ENCODE measurements at places on chromosomes 1 and 21.

- DNase-seq = peak; percentile 38
Measured at GRCh38 chr1:35111106-35111505, 31.9 kb downstream of the ZMYM1 start.

GRCh38 chr1:98651116-98651632 is 10.3 kb upstream of the SNX7 start:
- no peak for DNase-seq

GRCh38 chr1:174988539-174988938 is 11.2 kb upstream of the CACYBP start:
- DNase-seq = no peak

GRCh38 chr1:113780374-113781146 is 21.3 kb upstream of the PHTF1 start:
- no peak for DNase-seq

DNA sequence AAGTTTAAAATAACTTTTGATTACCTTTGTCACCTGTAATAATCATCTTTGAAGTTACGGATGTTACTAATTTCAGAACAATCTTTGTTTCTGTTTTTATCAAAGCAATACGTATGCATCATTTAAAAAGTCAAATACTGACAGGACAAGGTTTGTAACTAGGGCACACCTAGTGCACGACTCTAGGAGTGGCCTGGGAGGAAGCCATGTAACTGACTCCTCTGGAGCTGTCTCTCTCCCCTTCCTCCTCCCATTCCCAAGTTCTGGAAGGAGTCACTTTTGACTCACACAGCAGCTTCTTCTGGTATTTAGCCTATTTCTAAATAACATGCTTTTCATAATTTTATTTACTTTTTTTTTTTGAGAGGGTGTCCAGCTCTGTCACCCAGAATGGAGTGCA is 11.8 kb upstream of the RAP1GAP start:
- DNase-seq = peak; percentile 19

GRCh38 chr1:111814642-111815041 is 58.9 kb downstream of the DDX20 start:
- no peak for DNase-seq

GRCh38 chr1:19128968-19129514 is 81.0 kb downstream of the UBR4 start:
- DNase-seq = no peak

GRCh38 chr1:27979151-27979858 is 19.5 kb downstream of the XKR8 start:
- peak; percentile 35 for DNase-seq

DNA sequence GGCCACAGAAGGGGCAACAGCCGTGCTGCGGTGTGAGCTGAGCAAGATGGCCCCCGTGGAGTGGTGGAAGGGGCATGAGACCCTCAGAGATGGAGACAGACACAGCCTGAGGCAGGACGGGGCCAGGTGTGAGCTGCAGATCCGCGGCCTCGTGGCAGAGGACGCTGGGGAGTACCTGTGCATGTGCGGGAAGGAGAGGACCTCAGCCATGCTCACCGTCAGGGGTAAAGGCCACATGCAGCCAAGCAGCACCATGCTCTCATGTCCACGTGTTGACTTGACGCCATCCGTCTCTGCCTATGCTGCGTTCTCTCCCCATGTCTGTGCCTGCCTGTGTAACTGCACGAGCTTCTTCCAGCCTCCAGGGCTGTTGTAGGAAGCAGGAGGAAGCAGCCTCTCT is 85.5 kb downstream of the OBSCN start:
- no peak for DNase-seq

DNA sequence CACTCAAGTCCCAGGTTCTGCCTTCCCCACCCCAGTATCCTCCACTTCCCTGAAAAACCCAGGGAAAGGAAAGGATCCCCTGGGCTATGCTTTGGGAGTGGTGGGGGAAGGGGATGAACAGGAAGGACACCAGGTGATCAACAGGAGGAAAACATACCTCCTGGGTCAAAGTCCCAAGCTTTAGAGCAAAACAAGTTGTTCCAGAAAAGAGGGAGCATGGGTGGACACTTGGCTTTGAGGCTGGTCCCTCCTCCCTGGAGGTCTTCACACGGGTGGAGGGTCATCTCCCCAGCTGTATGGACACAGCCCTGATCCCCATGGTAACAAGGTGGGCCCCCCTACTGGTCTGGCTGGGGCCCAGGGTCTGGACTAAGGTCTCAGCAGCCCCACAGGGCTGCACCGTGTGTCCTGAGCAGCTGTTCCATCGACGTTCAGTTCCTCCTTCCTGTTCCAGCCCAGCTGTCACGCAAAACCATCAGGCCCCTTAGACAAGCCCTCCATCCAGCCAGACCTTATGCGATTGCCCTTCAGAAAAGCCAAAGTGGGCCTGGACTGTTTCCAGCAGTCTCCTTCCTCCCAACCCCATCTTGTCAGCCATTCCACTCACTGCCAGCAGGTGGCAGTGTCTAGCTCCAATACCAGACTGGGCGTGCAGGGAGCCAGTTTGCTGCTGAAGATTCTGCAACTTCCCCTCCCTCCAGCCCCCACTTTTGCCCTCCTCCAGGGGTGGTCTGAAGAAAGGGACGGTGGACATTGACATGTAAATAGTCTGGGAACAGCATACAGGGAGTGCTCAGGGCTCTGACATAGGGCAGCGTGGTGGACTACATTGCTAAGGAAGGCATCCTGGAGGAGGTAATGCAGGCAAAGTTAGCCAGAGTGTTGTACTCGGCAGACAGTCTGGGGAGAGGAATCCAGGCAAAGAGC is 2.9 kb upstream of the PDZK1IP1 start:
- peak; percentile 81 for DNase-seq

DNA sequence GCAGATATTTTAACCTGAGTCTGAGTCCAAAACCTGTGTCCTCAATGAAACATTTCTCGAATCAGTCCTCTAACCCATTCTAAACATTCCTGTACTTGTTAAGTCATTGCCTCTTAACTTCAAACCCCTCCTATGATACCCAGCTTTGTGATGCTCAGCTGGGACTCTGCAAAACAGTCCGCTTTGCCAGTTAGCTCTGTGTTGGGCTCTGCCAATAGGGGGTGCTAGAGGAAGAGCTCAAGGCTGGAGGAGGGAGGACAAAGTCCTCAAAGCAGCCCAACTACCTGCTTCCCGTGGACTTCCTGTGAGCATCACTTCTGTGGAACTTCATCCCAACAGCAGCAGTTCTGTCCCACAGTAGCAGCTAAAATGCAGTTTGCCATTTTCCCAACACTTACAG is 38.1 kb upstream of the SYT14 start:
- no peak for DNase-seq

GRCh38 chr1:98698625-98699024 is 37.1 kb downstream of the SNX7 start:
- DNase-seq = no peak
